ENCODE measurements at places on chromosomes 12 and 14.

- DNase-seq, result no peak
Observed at GRCh38 chr14:60655898-60656685, 6.8 kb upstream of the SIX1 start.

DNA sequence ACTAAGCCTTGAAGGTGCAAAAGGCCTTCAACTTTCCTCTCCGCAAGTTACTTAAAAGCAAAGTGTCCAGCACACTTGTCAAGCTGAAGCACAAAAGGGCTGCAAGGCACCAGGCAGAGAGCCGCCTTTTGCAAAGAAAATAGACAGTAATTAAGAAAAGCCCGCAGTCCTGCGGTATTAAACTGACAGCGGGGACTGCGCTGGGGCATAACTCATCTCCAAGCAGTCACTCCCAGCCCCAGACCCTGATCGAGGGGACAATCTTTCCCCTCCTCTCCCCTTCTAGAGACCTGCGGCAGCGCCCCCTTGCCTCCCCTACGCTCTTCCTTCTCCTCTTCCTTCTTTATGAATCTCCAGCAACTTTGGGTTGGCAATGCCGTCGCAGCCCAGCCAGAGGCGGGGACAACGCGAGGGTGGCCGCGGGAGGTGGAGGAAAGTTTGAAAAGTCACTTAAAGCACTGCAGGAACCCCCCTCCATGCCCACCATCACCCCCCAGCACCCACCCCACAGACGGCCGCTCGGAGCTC is 200.9 kb upstream of the CAND1 start:
- no peak for DNase-seq

DNA sequence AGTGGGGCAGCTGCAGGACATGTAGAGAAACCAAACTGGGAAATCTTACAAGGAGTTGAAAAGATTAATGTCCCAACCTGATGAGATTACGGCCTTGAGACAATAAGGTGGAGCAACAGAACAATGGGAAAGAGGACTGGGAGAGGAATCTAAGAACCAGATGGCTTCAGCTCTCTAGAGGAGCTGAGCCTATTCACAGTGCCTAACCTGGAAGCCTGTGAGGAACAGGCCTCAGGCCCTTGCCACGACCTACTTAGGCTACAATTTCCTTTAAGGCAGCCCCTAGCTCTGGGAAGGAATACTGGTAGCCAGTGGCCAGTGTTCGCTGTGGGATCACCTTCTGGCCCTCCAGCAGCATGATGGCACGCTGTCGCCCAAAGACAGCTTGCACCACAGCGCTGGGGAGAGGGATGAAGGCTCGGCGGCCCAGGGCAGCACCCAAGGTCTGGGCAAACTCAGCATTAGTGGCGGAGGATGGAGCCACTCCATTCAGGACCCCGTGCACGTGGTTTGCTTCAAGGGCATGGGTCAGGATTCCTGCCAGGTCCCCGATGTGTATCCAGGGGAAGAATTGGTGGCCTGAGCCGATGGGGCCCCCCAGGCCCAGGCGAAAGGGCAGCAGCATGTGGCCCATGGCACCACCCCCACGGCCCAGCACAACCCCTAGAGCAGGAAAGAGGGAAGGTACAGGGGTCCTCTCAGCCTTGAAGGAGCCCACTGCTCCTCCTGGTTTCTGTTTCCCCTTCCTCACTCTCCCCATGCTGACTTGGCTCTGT is 2.6 kb downstream of the SDR39U1 start:
- no peak for DNase-seq

GRCh38 chr12:119682639-119683252 is 14.8 kb downstream of the PRKAB1 start:
- DNase-seq, result no peak

DNA sequence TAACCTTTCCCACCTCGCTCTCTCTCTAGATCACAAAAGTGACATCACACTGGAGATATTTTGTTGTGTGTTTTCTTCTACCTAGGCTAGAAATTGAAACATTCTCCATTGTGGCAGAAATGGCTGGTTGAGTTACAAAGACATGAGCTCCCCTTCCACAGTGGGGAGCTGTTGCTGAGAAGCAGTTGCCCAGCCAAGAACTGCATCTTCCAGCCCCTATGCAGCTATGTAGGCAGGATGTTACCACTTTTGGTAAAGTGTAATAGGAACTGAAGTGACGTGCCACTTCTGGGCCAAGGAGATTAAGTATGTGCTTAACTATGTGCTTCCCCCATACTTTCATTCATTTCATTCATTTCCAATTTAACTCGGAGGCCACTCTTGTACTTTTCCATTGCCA is 138.7 kb upstream of the E2F7 start:
- DNase-seq, result no peak

Data from NCI-H774 (cell line).